ENCODE measurements at places on chromosomes 12 and 14.

DNA sequence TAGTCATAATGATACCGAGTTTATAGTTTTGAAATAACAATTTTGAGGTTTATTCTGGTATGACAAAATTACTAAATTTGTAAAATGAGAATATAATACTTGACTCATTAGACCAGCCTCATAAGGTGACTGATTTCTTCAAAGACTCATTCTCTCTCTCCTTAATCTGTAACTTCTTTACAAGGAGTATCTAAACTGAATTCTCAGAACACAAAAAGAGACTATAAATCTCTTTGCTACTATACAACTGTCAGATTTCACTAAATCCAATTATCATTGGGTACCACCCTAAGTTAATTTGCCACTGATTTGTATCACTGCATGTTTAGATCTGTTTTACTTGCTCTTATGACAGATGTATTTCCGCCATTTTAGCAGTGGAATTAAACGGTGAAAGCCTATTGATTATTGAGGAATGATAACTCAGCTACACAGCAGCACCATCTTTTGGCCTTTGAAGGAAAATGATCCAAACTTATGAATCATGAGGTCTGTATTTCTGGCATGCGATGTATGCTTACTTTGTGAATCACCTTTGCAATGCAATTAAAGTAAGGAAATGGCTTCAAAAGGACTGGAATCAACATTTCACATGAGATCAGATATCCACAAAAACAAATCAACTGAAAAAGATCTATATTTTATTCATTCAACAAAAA, 161.2 kb downstream of the RERGL start:
- DNase-seq: no peak

- DNase-seq: no peak
Observed at GRCh38 chr14:57712102-57712501, 153.8 kb downstream of the SLC35F4 start.

DNA sequence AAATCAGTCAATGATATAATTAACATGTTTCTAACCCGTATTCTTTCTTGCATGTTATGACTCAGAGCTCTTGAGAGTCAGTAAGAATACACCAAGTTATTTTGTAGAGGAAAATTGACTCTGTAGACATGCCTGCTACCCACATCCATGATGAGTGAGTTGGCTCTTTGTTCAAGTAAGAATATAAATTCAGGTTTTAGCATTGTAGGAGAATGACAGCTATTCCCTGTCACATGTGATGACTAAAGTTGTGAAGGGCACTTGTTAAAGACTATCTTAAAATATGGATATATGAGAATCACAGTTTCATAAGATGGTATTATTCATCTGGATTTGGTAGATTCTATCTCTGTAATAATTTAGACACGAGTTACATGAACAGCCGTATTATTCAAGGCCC, 209.1 kb downstream of the CCDC59 start:
- DNase-seq: no peak

GRCh38 chr12:85794531-85794930, 41.7 kb downstream of the RASSF9 start:
- DNase-seq: no peak

DNA sequence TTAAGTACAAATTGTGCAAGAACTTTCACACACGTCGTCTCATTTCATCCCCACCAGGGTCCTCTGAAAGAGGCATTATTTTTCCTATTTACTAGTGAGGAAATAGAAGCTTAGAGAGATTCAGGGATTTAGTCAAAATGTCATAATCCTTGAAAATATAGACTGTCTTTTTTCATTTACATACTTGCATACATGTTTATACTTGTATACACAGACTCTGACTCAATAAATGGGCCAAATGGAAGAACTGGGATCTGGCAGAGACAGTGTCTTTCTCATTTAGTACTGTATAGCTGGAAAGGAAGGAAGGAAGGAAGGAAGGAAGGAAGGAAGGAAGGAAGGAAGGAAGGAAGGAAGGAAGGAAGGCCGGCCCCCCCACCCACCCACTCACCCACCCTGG, 357.7 kb upstream of the SOX5 start:
- DNase-seq: no peak

DNA sequence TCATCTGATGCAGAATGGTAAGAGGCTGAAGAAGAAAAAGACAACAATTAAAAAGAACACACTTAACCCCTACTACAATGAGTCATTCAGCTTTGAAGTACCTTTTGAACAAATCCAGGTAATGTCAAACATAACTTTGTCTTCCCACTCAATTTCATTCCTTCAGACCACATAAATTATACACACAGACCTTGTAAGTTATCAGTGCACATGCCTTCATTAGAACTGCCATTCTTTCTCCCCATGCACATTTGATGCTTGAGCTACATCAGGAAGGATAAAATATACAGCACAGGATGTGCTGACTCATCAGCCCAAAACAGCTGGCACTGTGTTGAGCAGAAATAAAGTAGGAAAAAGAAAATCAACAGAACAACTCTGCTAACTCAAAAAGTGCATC, 246.7 kb downstream of the PAWR start:
- no peak for DNase-seq

DNA sequence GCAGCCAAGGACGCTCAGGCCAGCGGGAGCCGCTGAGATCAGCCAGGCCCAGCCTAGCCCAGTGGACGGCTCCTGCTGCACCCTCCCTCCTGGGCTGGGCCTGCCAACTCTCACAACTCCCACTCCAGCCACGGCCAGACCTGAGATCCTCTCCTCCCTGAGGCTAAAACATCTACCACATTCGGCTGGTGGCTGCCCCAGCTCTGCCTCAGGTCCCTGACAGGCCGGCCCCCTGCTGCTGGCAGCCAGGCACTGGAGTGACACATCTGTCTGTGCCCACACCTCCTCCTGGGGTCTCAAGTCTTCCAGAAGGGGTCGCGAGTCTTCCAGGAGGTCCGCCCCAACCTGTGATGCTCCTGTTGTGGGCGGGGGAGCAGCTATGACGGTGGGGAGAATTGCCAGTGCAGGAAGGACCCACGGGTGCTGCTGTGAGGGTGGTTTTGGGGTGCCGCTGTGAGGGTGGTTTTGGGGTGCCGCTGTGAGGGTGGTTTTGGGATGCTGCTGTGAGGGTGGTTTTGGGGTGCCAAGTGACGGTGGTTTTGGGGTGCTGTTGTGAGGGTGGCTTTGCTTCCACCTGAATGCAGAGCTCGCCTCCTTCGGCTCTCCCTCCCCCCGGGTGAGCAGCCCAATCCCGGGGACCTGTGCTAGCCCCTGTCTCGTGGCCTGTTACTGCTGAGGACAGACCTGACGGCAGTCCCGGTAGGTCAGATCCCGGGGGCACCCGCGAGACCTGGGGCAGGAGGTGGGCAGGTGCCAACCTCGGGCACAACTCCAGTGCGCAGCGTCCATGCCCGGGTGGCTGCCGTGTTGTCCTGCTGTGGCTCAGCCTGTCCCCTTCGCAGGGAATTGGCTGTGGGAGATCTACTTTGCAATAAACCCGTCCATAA, 27.5 kb upstream of the C14orf180 start:
- no peak for DNase-seq

DNA sequence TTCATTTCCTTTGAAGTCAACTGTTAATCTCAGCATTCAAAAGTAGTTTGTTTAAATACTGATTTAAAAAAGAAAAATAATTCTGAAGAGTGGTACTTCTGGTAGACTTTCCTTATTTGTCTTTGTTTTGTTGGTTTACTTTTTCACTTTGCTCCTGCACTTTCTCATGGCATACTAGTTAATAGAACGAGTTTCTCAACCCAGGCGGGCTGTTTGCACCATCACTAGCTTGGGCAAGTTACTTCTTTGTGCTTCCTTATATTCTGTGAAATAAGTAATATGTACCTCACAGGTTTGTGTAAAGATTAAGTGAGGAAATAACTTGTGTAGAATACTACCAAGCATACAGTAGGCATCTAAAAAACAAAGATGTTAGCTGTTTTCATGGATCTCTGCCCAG, 45.5 kb downstream of the SLC38A6 start:
- DNase-seq: no peak

GRCh38 chr12:69163681-69164362, 75.5 kb upstream of the CPSF6 start:
- DNase-seq: no peak

GRCh38 chr12:100442403-100442802, 31.3 kb upstream of the NR1H4 start:
- DNase-seq: no peak

- DNase-seq: no peak
Observed at GRCh38 chr12:90512518-90512917, 442.5 kb downstream of the CCER1 start.

DNA sequence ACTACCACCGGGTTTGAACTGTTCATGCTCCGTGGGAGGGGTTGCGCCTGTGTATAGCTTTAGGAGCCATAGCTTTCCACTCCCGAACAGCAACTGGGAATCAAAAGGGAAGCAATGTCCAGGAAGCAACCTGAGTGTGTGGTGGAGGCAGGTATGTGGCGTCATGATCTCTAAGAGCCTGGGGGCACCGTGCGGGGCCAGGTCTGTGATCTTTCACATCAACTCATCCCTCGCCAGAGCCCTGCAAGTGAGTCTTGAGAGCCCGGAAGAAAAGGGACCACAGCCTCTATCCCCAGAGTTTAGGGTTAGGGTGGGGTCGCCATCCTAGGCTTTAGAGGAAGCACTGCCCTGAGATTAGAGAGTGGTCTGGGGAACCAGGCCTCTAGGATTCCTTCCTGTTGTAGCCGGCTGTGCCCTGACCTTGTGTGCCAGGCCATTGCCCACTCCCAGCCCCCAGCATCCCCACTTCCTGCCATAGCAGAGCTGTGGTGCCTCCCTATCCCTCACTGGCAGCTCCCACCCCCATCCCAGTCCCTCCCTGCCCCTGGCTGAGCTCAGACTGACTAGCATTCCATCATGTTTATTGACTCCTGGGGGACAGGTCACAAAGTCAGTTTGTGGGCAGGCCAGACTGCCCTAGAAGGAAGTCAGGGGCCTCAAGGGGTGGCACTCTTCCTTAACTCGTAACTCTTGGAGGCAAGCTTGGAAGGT, 745 bp upstream of the ADCY4 start:
- no peak for DNase-seq

GRCh38 chr14:105201156-105201924, 20.2 kb upstream of the NUDT14 start:
- no peak for DNase-seq

DNA sequence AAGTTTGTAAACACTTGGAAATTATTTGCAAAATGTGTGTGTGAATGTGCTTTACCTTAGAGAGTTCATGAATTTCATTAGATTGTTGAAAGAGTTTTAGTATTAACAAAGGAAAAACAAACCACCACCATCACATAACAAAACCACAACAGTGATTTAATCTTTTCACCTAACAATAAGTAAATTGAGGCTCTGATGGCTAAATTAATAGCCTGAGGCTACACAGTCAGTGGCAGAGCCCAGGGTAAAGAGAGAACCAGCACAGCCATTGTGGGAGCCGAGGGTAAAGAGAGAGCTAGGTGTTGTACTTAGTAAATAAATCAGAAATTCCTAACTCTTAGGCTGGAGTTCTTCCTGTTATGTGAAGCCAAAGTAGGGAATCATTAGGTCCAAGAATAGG, 51.2 kb upstream of the CAPRIN2 start:
- no peak for DNase-seq

- no peak for DNase-seq
Observed at GRCh38 chr12:93018610-93019009, 89.5 kb upstream of the EEA1 start.

DNA sequence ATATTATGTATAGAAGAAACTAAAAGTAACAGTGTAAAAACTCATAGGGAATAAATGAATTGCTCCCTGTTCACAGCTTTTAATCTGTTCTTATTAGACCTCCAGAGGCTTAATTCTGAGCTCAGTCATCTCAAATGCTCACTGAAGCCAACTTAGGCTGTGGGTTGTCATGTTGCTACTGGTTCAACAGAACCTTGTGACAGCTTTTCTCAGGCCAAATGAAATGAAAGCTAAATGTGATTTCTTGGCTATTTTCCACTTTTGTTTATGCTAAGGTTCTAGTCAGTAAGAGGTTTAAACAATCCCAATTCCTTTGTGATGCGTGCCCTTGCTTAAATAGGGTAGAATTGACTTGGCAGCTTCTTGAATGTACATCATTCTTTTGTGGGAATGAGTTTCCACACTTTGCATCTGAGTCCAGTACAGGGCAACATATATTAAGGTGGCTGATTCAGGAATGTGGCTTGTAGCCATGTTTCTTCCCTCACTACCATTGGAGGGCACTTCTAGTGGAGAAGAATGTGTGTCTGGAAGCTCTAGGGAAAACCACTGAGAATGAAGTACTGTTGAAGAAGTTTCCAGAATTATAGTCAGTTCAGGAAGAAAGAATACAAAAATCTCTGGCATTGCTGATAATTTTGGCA, 156.4 kb downstream of the NEDD1 start:
- no peak for DNase-seq

DNA sequence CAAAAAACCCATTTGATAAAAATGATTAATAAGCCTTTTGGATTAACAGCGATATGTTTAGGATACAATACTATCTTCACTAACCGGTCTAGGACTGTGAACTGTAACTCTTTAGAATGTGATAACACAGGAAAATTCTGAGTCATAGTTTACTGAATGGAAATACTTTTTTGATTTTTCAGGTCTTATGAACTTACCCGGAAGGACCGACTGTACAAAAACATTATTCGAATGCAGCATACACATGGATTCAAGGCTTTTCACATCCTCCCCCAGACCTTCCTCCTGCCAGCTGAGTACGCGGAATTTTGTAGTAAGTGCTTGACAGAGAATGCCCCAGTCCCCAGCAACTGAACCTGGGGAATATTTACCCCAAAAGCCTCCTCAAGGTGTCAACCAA, 29.0 kb downstream of the TTLL5 start:
- no peak for DNase-seq

- DNase-seq: no peak
Observed at GRCh38 chr12:70418101-70418500, 52.0 kb downstream of the KCNMB4 start.

GRCh38 chr14:73312687-73313086, 75.4 kb downstream of the PAPLN start:
- no peak for DNase-seq

- no peak for DNase-seq
Observed at GRCh38 chr12:76450690-76451089, 102.5 kb upstream of the BBS10 start.

DNA sequence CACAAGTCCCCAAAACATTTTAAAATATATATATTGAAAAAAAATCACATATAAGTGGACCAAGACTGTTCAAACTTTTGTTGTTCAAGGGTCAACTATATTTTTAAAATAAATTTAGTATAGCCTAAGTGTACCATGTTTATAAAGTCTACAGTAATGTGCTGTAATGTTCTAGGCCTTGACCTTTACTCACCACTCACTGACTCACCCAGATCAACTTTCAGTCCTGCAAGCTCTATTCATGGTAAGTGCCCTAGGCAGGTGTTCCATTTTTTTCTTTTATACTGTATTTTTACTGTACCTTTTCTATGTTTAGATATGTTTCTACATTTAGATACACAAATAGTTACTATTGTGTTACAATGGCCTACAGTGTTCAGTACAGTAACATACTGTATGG, 23.4 kb upstream of the TMTC1 start:
- no peak for DNase-seq

- no peak for DNase-seq
Observed at GRCh38 chr12:69284131-69284530, 44.8 kb downstream of the CPSF6 start.

GRCh38 chr14:91232603-91233002, 11.9 kb downstream of the GPR68 start:
- no peak for DNase-seq

GRCh38 chr12:46886541-46887041, 60.8 kb upstream of the SLC38A4 start:
- DNase-seq: no peak

GRCh38 chr14:55303691-55304145, 32.5 kb downstream of the FBXO34 start:
- DNase-seq: no peak

Data from T-cell (primary cell).